ENCODE measurements at places on chromosomes 6 and 20.

GRCh38 chr20:47857569-47858464 is 72.5 kb upstream of the SULF2 start:
- DNase-seq: no peak

- DNase-seq: peak; percentile 55
These were observed 1.2 kb upstream of the PARD6B start for GRCh38 chr20:50729901-50730764.

- peak; percentile 65 for DNase-seq
These were observed 2.1 kb downstream of the RAET1E start for GRCh38 chr6:149895833-149896271.

GRCh38 chr20:57408131-57408530 is 16.9 kb downstream of the RBM38 start:
- DNase-seq: no peak

DNA sequence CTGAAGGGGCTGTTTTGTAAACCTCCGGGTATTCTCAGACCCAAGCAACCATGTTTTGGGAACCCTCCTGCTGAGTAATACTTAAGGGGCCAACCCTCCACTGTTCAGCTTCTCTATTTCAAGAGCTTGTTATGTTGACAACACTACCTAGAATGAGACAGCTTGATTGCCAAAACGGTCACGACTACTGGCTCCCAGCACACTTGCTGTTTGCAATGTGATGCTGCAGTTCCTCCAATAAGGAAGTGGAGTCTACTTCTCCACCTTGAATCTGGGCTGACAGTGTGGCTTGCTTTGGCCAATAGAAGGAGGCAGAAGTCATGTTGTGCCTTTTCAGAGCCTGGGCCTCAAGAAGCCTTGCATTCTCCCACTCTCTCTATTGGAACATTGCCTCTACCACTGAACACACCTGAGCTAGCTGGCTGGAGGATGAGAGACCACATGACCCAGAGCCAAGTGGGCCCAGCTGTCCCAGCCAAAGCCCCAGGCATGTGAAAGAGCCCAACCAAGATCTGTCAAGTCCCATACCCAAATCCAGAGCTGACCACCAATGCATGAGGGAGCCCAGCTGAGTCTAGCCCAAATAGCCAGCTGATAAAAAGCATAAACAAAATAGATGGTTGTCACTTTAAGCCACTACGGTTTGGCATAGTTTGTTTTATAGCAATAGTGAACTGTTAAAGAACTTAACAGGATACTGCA is 108.0 kb downstream of the PRND start:
- DNase-seq: no peak

GRCh38 chr6:119511024-119511423 is 161.5 kb upstream of the MAN1A1 start:
- DNase-seq: no peak

GRCh38 chr6:113876695-113877094 is 19.6 kb downstream of the MARCKS start:
- DNase-seq: no peak

- DNase-seq: no peak
These were observed 37.9 kb downstream of the AGPAT4 start for GRCh38 chr6:161235776-161236633.

GRCh38 chr6:114151064-114151690 is 180.2 kb upstream of the HDAC2 start:
- peak; percentile 61 for DNase-seq

GRCh38 chr20:51412951-51413481 is 129.5 kb downstream of the NFATC2 start:
- no peak for DNase-seq

GRCh38 chr20:42483730-42484303 is 705.9 kb downstream of the PTPRT start:
- DNase-seq: peak; percentile 59

DNA sequence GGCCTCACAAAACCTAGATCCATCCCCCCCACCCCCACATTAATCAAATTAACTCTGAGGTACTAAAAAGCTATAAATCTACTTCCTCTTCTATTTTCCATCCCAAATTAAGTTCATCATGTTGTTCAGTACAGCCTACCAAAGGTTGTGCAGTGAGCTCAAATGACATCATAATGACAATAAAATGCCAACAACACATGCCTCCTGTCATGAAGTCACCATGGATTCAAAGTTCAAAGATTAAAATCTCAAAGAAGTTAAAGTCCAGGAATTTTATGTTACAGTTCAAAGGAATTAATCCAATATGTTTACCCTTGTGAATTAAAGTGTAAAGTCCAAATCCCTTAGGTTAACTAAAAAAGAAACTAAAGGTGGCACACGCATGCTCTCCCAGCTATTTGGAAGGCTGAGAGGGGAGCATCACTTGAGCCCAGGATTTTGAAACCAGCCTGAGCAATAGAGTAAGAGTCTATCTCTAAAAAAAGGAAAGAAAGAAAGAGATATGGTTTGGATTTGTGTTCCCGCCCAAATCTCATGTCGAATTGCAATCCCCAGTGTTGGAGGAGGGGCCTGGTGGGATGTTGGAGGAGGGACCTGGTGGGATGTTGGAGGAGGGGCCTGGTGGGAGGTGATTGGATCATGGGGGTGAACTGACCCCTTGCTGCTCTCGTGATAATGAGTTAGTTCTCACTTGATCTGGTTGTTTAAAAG is 25.7 kb upstream of the SIRT5 start:
- DNase-seq: peak; percentile 6

DNA sequence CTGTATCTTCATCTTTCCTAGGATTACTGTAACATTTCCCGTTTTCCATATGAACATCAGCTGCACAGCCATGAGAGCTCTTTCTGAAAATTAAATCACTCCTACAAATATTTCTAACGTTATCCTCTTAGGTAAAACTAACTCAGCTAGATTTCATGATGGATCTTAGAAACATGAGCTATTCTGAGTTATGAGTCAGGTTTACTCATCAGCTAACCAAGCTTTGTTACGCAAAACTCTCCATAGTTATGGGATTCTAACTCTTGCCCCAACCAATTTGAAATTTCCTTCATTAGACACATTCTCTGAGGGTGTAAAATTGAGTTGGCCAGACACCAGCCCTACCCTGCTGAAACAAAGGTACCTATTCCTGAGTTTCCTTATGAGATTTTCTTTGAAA is 14.0 kb downstream of the DEFB110 start:
- DNase-seq: no peak

DNA sequence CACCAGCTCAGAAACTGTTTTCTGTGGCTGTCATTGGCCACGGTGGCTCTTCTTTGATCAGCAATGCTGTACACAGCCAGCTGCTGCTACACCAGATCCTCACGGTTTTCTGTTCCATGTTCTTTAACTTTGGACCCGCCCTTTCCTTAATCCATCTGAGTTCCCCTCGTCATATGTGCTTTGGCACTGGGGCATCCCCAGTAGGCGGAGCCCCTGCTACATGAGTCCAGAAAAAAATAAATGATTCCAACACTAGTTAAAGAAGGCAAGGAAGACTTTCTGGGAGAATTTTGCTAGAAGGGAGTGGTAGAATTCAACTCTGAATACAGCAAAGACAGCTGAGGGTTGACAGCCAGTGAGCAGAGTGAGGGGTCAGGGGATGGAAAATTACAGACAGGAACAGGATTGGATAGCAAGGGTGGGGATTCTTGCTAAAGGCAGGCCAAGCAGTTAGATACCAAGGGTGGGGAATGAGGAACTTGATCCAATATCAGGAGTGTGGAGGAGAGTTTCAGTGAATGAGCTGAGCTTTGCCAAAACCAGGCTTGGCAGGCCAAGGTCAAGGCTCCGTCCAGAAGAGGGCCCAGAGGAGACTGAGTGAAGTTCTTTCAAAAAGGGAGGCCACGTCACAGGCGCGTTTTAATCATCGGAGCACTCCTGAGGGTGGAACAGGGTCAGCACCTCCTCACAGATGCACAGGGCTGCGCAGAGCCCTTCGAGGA is 391.8 kb downstream of the CDH4 start:
- DNase-seq: no peak

Data from SW480 (cell line).